NCI-H226 (cell line): ENCODE measurements at places on chromosomes 1 and 21.

DNA sequence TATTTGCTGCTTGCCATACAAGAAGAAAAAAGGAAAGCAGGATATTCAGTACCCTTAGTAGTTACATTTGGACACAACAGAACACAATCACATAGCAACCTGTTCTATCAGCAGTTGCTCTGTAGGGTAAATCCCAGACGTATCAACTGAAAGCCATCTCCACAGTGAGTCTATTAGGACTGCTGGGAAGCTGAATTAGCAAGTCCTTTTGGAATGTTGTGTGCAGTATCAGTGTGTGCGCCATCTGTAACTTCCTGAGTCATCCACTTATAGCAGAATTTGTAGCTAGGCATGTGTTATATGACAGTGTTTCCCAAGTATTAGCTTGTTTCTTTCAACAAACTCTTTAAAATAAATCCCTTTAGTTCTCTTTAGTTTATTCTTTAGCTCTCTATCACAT lies 21.3 kb downstream of the CCDC30 start:
- DNase-seq = peak; percentile 95

GRCh38 chr1:23810818-23811540 lies 10.4 kb upstream of the GALE start:
- no peak for DNase-seq

DNA sequence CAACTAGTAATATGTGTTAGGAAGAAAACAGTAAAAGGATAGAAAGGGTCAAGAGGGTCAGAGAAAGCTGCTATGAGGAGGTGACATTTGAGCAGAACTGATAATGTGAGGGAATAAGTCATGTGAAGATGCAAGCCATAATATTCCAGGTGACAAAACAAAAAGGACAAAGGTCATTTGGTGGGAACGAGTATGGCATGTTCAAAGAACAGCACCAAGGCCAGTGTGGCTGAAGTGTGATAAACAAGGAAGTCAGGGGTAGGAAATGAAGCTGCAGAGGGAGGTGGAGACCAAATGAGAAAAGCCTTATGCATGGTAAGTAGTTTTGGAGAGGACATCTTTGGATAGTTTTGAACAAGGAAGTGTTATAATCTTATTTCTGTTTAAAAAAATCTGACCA lies 46.7 kb downstream of the LPGAT1 start:
- no peak for DNase-seq

- no peak for DNase-seq
Measured at GRCh38 chr1:234603221-234604204, 6.5 kb downstream of the IRF2BP2 start.

GRCh38 chr1:189693140-189693539 lies 784.5 kb downstream of the BRINP3 start:
- no peak for DNase-seq

- DNase-seq = no peak
Measured at GRCh38 chr1:53121319-53122172, 20.9 kb downstream of the SLC1A7 start.

DNA sequence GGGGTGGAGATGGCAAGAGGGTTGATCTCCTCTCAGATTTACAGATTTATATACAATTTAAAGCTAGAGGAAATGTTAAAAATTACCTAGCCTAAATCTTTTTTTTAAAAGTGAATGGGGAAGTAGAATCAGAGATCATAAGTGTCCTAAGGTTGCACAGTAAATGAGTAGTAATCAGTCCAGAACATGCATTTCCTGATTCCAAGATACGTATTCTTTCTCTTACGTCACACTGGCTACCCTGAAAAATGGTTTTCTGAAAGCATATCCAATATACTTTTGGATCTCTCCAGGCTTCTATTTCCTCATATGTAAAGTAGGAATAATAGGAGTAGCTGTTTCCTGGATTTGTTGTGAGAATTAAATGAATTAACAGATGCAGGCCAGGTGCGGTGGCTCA lies 11.7 kb downstream of the GADD45A start:
- no peak for DNase-seq

DNA sequence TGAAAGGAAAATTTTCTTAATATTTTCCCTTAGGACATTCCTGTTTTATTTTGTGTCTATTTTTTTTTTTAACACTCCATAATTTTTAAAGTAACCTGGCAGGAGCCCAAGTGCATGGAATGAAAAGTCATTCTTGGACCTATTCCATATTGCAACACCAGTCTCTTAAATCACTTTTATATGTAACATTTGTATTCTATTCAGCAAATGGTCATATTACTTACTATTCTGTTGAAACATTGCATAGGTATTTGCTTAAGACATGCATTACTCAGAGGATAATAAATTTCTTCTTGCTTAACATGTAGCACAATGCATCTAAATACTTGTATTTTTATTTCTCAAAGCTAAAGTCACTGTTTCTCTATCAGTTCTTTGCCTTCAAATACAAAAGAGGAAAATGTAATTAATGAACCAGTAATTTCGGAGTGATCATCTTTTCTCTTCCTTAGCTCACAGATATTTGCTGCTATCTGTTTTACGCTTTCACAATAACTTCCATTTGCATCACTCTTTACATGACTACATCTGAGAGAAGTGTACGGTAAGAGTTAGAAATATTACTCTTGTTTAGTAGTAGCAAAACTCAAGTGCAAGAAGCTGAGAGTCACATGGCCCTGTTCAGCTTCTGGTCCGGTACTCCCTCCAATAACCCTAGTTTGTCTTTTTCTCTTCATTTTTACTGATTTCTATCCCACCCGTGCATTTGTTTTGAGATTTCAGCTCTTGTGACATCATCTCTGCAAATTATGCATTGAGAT lies 394.8 kb downstream of the USP25 start:
- DNase-seq = peak; percentile 76

DNA sequence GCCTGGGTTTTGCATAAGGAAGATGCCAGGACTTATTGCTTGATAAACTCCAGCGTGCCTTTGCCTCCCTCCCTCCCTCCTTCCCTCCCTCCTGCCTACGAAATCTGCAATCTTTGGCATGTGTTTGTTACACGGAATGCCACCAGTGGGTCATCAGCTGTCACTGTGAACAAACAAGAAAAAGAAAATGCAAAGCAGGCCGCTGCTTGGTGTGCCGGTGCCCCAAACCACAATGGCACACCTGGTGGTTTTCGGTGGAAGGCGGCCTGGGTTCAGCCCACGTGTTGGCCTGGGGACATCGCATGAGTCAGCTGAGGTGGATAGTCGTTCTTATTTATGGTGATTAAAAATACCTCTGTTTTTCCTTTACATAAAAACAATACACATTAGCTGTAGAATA lies 16.3 kb upstream of the IFNLR1 start:
- DNase-seq = no peak

GRCh38 chr1:225757927-225758656 lies 19.5 kb upstream of the SRP9 start:
- DNase-seq = no peak

- DNase-seq = peak; percentile 14
Measured at GRCh38 chr1:186985889-186986491, 157.2 kb downstream of the PLA2G4A start.
